ENCODE measurements at places on chromosomes 7 and 10.

DNA sequence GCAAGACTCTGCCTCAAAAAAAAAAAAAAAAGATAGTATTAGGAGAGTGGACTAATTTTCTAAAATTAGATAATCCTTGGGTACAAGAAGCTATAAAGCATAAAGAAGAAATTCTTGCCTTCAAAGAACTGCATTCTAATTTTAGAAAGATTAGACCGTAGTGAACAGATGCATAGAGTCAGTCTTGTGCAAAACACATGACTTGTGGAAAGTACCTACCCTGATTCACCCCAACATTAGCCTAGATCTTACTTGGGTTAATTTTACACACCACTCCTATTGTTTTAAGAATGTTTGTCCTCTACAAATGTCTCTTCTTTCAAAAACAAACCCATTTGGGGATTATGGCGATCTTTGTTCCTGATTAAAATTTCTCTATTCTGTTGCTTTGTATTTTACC, 38.9 kb upstream of the SP8 start:
- no peak for DNase-seq
- no peak overlapping the region for H3K4me3 ChIP-seq
- no peak overlapping the region for H3K27ac ChIP-seq
- no peaks in the 10 kb centered on the region for H3K27me3 ChIP-seq
- H3K36me3 ChIP-seq = no peaks in the 10 kb centered on the region

GRCh38 chr7:153550173-153550572, 502.0 kb upstream of the DPP6 start:
- H3K27me3 ChIP-seq = no peaks in the 10 kb centered on the region
- no peak for DNase-seq
- H3K4me1 ChIP-seq = no peaks in the 10 kb centered on the region
- no peak overlapping the region for H3K27ac ChIP-seq
- no peak overlapping the region for H3K4me3 ChIP-seq

DNA sequence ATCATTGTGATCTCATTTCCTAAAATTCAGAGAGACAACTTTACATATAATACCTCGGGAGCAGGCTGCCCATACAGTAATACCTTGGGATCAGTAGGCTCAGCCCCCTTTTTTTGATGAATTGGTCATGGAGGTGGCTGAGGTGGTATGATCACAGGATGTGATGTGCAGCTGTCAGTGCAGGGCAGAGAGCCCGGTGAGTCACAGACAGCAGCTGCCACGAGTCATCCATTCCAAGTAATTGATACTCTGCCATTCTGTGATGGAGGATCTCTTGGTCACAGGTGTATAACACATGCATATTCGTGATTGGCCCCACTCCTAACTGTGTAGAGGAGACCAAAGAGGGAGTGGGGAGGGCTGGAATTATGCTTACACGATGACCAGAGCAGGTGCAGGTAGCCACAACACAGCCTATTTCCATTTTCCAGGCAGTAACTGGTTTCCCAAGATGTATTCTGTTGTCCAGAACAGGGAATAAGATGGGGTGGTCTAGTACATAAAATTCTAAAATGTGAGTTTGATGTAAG, 14.1 kb downstream of the NRCAM start:
- no peaks in the 10 kb centered on the region for H3K27me3 ChIP-seq
- no peak overlapping the region for H3K4me3 ChIP-seq
- no peak overlapping the region for H3K27ac ChIP-seq
- H3K4me1 ChIP-seq = no peaks in the 10 kb centered on the region

- no peaks in the 10 kb centered on the region for H3K36me3 ChIP-seq
- no peaks in the 10 kb centered on the region for H3K27me3 ChIP-seq
- no peak overlapping the region for H3K27ac ChIP-seq
- peak; percentile 63 for DNase-seq
- H3K4me3 ChIP-seq = no peak overlapping the region
- H3K4me1 ChIP-seq = no peaks in the 10 kb centered on the region
Measured at GRCh38 chr7:23235813-23236221, 10.8 kb upstream of the GPNMB start.

- no peak overlapping the region for H3K27ac ChIP-seq
- H3K4me1 ChIP-seq = no peaks in the 10 kb centered on the region
- H3K27me3 ChIP-seq = no peaks in the 10 kb centered on the region
- no peak for DNase-seq
- no peak overlapping the region for H3K4me3 ChIP-seq
- peaks cover 9% of the 10 kb centered on the region for H3K36me3 ChIP-seq
Measured at GRCh38 chr10:72541337-72541736, 84.5 kb downstream of the MICU1 start.

GRCh38 chr10:118310822-118311221, 31.3 kb downstream of the FAM204A start:
- H3K27ac ChIP-seq = peak overlapping the region; percentile 47
- H3K36me3 ChIP-seq = peaks cover 20% of the 10 kb centered on the region
- no peaks in the 10 kb centered on the region for H3K27me3 ChIP-seq
- DNase-seq = no peak

DNA sequence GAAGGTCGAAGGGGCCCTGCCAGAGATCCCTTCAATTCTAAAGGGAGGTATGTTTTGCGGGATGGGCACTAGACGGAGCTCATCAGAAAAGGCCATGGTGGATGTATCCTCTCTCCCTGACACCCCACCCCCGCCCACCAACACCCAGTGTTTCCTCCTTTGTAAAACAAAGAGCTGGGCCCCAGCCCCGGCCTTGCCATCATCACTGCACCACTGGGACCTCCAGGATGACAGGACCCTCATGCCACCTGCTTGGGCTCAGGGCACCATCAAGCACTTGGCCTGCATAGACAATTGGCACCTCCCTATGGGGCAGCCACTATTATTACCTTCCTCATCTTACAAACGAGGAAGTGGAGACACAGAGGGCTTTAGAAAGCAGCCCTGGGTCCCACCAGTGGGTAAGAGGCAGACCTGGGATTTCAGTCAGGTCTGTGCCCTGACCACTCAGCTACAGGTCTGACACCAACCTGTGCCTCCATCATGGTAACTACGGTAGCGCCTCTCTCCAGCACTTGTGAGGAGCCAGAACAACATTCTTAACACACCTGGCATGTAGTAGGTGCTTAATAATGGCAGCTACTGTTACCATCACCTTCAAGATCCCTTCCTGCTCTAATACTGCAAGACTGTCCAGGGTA, 2.0 kb downstream of the CALML3 start:
- no peaks in the 10 kb centered on the region for H3K27me3 ChIP-seq
- H3K4me3 ChIP-seq = no peak overlapping the region
- H3K27ac ChIP-seq = no peak overlapping the region
- H3K36me3 ChIP-seq = no peaks in the 10 kb centered on the region
- peak; percentile 84 for DNase-seq

DNA sequence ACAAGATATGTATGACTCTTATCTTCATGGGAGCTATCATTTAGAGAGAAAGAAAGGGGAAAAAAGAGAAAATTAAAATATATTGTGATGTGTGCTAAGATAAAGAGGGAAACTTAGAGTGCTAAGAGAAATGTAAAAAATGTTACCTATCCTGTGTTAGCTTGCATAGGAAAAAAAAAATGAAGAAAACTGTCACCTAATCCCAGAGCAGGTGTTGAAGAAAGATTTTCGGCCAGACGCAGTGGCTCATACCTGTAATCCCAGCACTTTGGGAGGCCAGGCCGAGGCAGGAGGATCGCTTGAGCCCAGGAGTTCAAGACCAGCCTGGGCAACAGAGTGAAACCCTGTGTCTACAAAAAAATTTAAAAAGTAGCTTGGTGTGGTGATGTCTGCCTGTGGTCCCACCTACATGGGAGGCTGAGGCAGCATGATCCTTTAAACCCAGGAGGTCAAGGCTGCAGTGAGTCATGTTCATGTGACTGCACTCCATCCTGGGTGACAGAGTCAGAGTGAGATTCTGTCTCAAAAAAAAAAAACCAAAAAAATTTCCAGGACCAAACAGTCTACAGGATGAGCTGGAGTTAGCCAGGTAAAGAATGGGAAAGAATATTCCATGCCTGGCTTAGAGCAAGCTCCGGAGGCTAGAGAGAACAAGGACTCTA, 2.4 kb upstream of the MKLN1 start:
- peaks cover 20% of the 10 kb centered on the region for H3K4me1 ChIP-seq
- no peak overlapping the region for H3K4me3 ChIP-seq
- H3K27ac ChIP-seq = no peak overlapping the region
- no peaks in the 10 kb centered on the region for H3K36me3 ChIP-seq

GRCh38 chr10:36202881-36203280, 560.8 kb upstream of the FZD8 start:
- DNase-seq = no peak
- H3K4me1 ChIP-seq = no peaks in the 10 kb centered on the region
- H3K4me3 ChIP-seq = no peak overlapping the region
- H3K27ac ChIP-seq = no peak overlapping the region

DNA sequence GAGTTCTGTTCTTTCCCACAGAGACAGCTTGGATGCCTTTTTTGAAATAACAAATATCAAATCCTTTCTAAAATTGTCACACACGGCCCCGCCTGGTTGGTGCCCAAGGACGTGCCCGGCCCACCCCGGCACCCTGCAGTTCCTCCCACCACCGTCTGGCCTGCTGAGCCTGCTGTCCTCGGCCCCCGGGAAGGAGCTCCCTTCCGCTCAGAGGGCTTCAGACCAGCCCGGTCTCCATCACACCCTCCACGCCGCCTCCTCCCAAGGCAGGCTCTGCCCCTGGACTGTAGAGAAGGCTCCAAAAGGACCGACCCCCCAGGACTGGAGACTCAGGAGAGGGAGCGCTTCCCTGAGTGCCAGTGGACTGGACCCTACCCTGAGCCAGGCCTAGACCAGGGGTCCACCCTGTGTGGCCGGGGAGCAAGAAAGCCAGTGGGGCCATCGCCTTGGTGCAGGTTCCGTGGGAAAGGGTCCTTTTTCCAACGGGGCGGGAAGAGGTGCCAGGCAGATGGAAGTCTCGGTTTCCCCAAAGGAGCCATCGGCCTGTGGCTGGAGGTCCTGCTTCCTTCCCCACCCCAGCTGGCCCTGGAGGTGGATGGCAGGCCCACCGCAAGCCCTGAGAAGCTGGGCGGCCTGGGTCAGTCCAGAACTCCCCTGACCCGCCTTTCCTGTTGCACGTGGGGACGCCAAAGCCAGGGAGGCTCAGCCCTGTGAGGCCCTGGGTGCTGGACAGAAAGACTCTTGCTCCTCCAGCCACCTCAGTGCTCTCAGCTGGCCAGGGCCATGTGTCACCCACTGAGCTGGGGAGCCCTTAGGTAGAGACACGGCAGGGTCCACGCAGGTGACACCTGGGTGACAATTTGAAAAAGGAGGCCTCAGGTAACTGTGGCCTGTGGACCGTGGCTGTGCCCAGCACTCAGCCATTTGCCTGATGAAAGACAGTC, 69.8 kb downstream of the PWWP2B start:
- DNase-seq = peak; percentile 23
- no peak overlapping the region for H3K4me3 ChIP-seq
- no peaks in the 10 kb centered on the region for H3K36me3 ChIP-seq
- no peaks in the 10 kb centered on the region for H3K4me1 ChIP-seq
- H3K27ac ChIP-seq = no peak overlapping the region
- peaks cover 12% of the 10 kb centered on the region for H3K27me3 ChIP-seq

DNA sequence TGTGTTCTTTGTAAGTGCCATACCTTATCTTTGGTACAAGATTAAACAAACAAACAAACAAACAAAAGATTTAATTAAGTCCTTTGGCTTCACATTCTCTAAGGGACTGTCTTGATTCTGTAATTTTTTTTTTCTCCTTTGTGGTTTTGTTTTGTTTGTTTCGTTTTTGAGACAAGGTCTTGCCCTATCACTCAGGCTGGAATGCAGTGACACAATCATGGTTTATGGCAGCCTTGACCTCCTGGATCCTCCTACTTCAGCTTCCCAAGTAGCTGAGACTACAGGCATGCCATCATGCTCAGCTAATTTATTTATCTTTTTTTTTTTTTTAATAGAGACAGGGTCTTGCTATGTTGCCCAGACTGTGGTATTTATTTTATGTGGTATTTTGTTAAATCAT, 165.8 kb downstream of the LRRC4 start:
- H3K27ac ChIP-seq = peak overlapping the region; percentile 17
- no peak for DNase-seq

DNA sequence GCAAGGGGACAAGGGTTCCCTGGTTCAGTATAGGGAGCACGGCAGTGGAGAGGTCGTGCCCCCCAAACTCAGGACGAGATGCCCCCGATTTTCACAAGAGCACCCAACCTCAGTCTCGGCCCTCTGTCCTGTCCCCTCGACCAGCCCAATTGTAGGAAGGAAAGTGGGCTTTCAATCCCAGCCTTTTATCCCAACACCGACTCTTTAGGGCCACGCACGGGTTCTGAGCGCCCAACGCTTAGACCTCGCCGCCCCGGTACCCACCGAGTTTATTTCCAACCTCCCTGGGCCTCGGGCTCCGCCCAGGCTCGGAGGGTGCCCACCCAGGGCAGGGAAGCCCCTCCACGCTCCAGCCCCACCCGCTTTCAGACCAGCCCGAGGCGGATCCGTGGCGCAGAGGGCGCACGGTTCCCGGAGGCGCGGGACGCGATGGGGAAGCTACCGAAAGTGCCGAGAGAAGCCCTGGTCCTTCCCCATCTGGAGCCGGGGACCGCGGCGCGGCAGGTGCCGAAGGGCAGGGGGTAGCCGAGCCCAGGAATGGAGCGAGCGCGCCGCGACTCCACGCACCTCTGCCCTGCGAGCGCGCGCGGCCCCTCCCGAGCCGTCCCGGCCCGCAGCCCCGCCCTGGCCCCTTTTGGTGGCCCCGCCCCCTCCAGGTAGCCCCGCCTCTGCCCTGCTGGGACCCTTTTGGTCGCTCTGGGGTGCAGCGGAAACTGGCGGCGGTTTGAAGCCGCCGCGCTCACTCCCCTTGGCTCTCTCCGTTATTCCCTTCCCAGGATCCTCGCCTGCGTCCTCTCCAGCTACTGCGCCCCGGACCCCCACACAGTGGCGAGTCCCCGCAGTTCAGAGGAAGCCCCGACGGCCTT, 20.4 kb downstream of the GRID2IP start:
- H3K4me3 ChIP-seq = no peak overlapping the region
- DNase-seq = peak; percentile 73
- H3K36me3 ChIP-seq = no peaks in the 10 kb centered on the region
- no peaks in the 10 kb centered on the region for H3K4me1 ChIP-seq

DNA sequence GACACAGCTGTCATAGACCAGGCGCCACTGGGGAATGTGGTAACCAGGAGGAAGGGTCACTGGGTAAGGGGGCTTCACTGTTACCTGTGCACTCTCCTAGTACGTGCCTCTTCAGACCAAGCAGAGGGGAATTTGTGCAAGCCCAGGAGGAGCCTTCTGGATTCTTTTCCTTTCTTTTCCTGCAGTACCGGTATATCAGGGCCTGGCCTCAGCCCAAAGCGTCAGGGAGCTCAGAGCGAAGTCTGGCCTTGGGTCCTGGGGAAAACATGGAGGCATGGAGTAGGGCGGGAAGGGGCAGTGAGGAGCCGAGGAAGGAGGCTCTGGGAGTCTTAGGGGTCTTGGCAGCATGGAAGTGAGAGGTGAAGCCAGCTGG, 133.6 kb upstream of the GDF10 start:
- H3K27me3 ChIP-seq = no peaks in the 10 kb centered on the region
- peaks cover 34% of the 10 kb centered on the region for H3K4me1 ChIP-seq
- H3K4me3 ChIP-seq = peak overlapping the region; percentile 57
- H3K36me3 ChIP-seq = no peaks in the 10 kb centered on the region

GRCh38 chr7:22481726-22482125, 18.3 kb downstream of the STEAP1B start:
- H3K27me3 ChIP-seq = no peaks in the 10 kb centered on the region
- H3K4me1 ChIP-seq = peaks cover 28% of the 10 kb centered on the region
- H3K27ac ChIP-seq = no peak overlapping the region
- peaks cover 54% of the 10 kb centered on the region for H3K36me3 ChIP-seq
- H3K4me3 ChIP-seq = no peak overlapping the region

- DNase-seq = no peak
- H3K4me3 ChIP-seq = no peak overlapping the region
- peaks cover 4% of the 10 kb centered on the region for H3K36me3 ChIP-seq
- no peaks in the 10 kb centered on the region for H3K27me3 ChIP-seq
- H3K4me1 ChIP-seq = peaks cover 10% of the 10 kb centered on the region
- H3K27ac ChIP-seq = no peak overlapping the region
Measured at GRCh38 chr10:299512-299911, 164.3 kb downstream of the ZMYND11 start.

Measured in osteoblast (primary cell).